ENCODE measurements at places on chromosomes 4 and X.

- no peaks in the 10 kb centered on the region for H3K36me3 ChIP-seq
- no peak overlapping the region for H3K27ac ChIP-seq
- no peaks in the 10 kb centered on the region for H3K4me1 ChIP-seq
Observed at GRCh38 chr4:102901804-102902203, 33.0 kb downstream of the CISD2 start.

DNA sequence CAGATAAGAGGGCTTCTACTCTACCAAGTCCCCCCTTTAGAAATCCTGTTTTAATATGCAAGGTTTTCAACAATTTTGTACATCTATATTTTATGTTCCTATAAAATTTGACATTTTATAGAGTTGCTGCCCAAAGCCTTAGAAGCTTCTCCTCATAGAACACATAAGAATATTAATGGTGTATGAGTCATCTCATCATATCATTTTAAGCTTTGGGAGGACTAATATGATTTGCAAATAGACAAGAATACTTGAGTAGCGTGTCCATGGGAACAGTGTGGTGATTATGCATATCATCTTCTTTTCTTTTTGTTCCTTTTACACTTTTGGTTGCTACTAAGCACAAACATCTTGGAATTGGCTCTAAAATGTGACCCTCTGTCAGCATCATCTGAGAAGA lies 56.7 kb upstream of the HUWE1 start:
- H3K4me1 ChIP-seq, result no peaks in the 10 kb centered on the region
- no peaks in the 10 kb centered on the region for H3K27me3 ChIP-seq
- H3K4me3 ChIP-seq, result no peak overlapping the region
- no peaks in the 10 kb centered on the region for H3K36me3 ChIP-seq
- no peak for DNase-seq
- no peak overlapping the region for H3K27ac ChIP-seq

- H3K27ac ChIP-seq, result no peak overlapping the region
- H3K36me3 ChIP-seq, result no peaks in the 10 kb centered on the region
- no peak overlapping the region for H3K4me3 ChIP-seq
- DNase-seq, result no peak
- H3K27me3 ChIP-seq, result no peaks in the 10 kb centered on the region
Observed at GRCh38 chr4:87141428-87141827, 79.0 kb downstream of the KLHL8 start.

- H3K36me3 ChIP-seq, result no peaks in the 10 kb centered on the region
- peaks cover 8% of the 10 kb centered on the region for H3K4me1 ChIP-seq
- DNase-seq, result no peak
- no peak overlapping the region for H3K4me3 ChIP-seq
- peaks cover 36% of the 10 kb centered on the region for H3K27me3 ChIP-seq
- H3K27ac ChIP-seq, result no peak overlapping the region
Observed at GRCh38 chr4:174222266-174222872, 61.1 kb downstream of the FBXO8 start.

- no peaks in the 10 kb centered on the region for H3K36me3 ChIP-seq
- H3K4me1 ChIP-seq, result no peaks in the 10 kb centered on the region
- H3K27ac ChIP-seq, result no peak overlapping the region
Observed at GRCh38 chr4:81769244-81769643, 297.5 kb upstream of the RASGEF1B start.

GRCh38 chr4:79603681-79604080 lies 195.7 kb upstream of the GK2 start:
- H3K4me1 ChIP-seq, result no peaks in the 10 kb centered on the region
- H3K4me3 ChIP-seq, result no peak overlapping the region
- no peaks in the 10 kb centered on the region for H3K36me3 ChIP-seq
- H3K27me3 ChIP-seq, result no peaks in the 10 kb centered on the region

GRCh38 chrX:1392376-1393068 lies 609 bp upstream of the SLC25A6 start:
- no peaks in the 10 kb centered on the region for H3K27me3 ChIP-seq
- peak; percentile 51 for DNase-seq
- H3K4me3 ChIP-seq, result peak overlapping the region; percentile 98
- peak overlapping the region; percentile 82 for H3K27ac ChIP-seq
